ENCODE measurements at places on chromosomes 2 and 18. TPM values are rescaled to one million over a fixed set of nuclear protein-coding genes. Genes with fewer than 3 reads are reported as not detected.

Gene LRRTM4
- total RNA-seq, result not detected

Gene DNER
- total RNA-seq, result 20.3 TPM

Gene LYG2
- total RNA-seq, result not detected

Gene IL1R2
- total RNA-seq, result 1.1 TPM

Gene CDKL4
- 0.67 TPM for total RNA-seq

Gene RAPGEF4
- not detected for total RNA-seq

Gene IL36RN
- total RNA-seq, result not detected

Gene EPC2
- 11.4 TPM for total RNA-seq

Gene EGR4
- total RNA-seq, result not detected

Gene PROM2
- 0.34 TPM for total RNA-seq

Gene GRHL1
- 0.34 TPM for total RNA-seq

Gene DSC3
- not detected for total RNA-seq

Gene SIGLEC15
- total RNA-seq, result 0.15 TPM

Gene TUBA3E
- not detected for total RNA-seq

Gene AFF3
- 2.0 TPM for total RNA-seq

Gene SGPP2
- total RNA-seq, result not detected

Gene UGT1A3
- not detected for total RNA-seq

Gene EDAR
- total RNA-seq, result not detected

Gene YWHAQ
- total RNA-seq, result 184 TPM
